K562 (cell line): ENCODE measurements at places on chromosomes 6 and 20. TPM values are rescaled to one million over a fixed set of nuclear protein-coding genes. Genes with fewer than 3 reads are reported as not detected.

The RBBP8NL gene
- not detected in 2 replicates for total RNA-seq

The PPP1R3G gene
- 0.04 TPM in 2 replicates for total RNA-seq

The FHL5 gene
- total RNA-seq = not detected in 2 replicates

The MYBL2 gene
- 161 and 169 TPM in 2 replicates for total RNA-seq

The TXLNB gene
- total RNA-seq = not detected in 2 replicates

The TREM2 gene
- total RNA-seq = not detected in 2 replicates

The PRDM1 gene
- total RNA-seq = 0.67 and 0.86 TPM in 2 replicates

The ALDH8A1 gene
- total RNA-seq = 0.16 and 0.18 TPM in 2 replicates
